Muscle of leg (tissue), 16 donors: ENCODE measurements at places on chromosomes 6 and 20. TPM values are rescaled to one million over a fixed set of nuclear protein-coding genes. Genes with fewer than 3 reads are reported as not detected.

The PRL gene
- 0.13 TPM for total RNA-seq

The SNAP25 gene
- total RNA-seq = 3.1 TPM

The ZSCAN16 gene
- total RNA-seq = 4.8 TPM

The STMND1 gene
- total RNA-seq = not detected

The PRKN gene
- total RNA-seq = 4.0 TPM

The VAPB gene
- total RNA-seq = 20.7 TPM

DNA sequence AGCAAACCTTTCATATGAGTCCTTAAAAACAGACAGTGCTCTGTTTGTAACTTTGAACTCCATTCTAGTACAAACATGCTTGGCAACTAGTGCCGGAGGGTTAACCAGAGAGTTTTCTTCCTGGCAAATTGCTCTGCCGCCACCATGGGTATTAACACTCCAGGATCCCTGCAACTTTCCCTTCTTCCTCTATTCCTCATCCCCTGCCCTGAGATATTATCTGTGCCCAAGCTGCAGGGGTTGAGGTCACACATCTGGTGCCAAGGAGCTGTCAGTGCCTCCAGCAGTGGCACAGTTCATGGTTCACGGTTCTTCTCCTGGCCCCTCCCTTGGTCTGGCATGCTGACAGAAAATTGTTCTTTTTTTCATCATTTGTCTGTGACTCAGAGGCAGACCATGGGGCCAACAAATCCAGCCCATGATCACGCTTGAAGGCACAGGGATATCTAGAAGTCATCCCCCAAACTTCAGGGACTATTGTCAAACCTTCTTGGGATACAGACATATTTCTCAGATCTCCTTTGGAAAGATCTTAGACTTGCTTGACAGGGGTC lies 77.5 kb downstream of the ATXN1 start:
- H3K4me1 ChIP-seq = peaks cover 5% of the 10 kb centered on the region
- peaks cover 5% of the 10 kb centered on the region for H3K36me3 ChIP-seq
- H3K27ac ChIP-seq = no peak overlapping the region
- H3K27me3 ChIP-seq = no peaks in the 10 kb centered on the region

GRCh38 chr6:104656235-104656634 lies 203.5 kb downstream of the HACE1 start:
- H3K27me3 ChIP-seq = no peaks in the 10 kb centered on the region
- H3K27ac ChIP-seq = no peak overlapping the region
- no peaks in the 10 kb centered on the region for H3K4me1 ChIP-seq
- DNase-seq = no peak
- no peak overlapping the region for H3K4me3 ChIP-seq

GRCh38 chr6:112109262-112109661 lies 21.9 kb downstream of the FAM229B start:
- no peak overlapping the region for H3K4me3 ChIP-seq
- peaks cover 7% of the 10 kb centered on the region for H3K4me1 ChIP-seq
- no peaks in the 10 kb centered on the region for H3K27me3 ChIP-seq
- DNase-seq = peak; percentile 24
- peaks cover 29% of the 10 kb centered on the region for H3K36me3 ChIP-seq

- H3K27ac ChIP-seq = no peak overlapping the region
- no peaks in the 10 kb centered on the region for H3K27me3 ChIP-seq
- peaks cover 62% of the 10 kb centered on the region for H3K36me3 ChIP-seq
- peaks cover 3% of the 10 kb centered on the region for H3K4me1 ChIP-seq
- no peak for DNase-seq
- H3K4me3 ChIP-seq = no peak overlapping the region
Measured at GRCh38 chr6:157193443-157193996, 129.8 kb downstream of the TMEM242 start.

DNA sequence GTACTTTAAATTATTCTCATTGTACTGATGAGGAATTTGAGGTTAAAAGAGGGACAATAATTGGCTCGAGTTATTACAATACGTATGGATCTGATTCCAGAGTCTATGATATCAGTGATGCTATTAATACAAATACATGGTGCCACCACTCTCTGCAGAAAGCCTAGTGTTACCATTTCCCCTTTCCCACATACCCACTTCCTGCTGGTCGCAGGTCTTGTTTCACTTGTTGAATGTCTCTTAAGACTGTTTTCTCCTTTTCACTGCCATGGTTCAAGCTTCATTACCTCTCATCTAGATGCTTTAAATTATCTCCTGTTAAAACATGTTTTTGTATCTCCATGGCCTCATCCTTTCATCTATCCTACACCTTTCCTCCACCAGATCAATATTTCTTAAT lies 62.0 kb downstream of the FHL5 start:
- H3K27ac ChIP-seq = no peak overlapping the region
- no peak overlapping the region for H3K4me3 ChIP-seq
- H3K27me3 ChIP-seq = no peaks in the 10 kb centered on the region
- H3K4me1 ChIP-seq = no peaks in the 10 kb centered on the region
- H3K36me3 ChIP-seq = no peaks in the 10 kb centered on the region

DNA sequence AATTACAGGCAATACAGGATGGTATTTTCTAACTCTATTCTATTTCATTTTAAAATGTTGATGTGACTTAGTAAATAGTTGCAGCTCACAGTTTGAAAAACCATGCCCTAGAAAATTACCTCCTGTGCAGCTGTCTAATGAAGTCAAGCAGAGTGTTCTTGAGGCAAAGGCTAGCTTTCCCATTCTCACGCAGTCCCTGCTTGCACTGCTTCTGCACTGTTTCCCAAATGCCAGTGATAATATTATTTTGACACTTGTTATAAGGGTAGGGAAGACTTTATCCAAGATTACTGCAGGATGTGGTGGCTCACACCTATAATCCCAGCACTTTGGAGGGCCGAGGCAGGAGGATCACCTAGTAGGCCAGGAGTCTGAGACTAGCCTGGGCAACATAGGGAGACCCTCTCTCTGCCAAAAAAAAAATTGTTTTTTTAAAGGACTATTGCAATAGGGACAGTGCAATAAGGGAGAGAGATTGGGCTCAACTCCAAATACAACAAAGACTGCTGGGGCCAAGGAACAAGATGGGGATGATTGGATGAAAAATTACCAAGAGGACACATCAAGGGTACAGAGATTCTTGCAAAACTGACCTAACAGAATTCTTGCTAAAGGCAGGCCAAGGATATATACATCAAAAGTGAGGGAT lies 196.1 kb downstream of the LY86 start:
- no peak overlapping the region for H3K4me3 ChIP-seq
- H3K27ac ChIP-seq = no peak overlapping the region
- no peaks in the 10 kb centered on the region for H3K27me3 ChIP-seq
- H3K4me1 ChIP-seq = peaks cover 6% of the 10 kb centered on the region

DNA sequence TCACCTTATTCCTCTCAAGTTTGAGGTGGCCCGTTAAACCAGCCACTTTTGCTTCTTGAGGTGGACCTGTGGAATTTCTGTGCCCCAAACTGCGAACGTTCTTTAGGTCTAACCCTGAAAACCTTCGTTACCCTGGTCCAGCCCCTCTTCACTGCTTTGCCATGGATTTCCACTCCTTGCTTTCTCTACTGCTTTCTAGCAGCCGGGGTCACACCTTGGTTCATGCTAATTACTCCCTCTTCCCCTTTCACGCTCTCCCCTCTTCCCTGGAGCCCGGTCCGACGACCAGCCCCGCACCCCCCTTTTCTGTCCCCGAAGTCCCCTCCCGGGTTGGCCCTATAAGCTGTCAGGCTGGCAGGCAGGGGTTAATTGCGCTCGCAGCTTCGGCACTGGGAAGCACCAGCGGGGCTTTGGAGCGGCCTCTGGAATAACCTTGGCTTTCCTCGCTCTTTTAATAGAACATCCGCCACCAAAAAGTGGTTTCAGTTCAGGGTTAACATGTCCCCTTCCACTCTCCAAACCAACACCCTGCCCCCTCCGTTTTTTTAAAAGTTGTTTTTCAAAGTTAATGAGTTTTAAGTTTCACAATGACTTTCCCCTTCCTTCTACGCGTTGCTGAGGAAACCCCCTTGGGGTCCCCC lies 1.4 kb upstream of the HIVEP1 start:
- H3K36me3 ChIP-seq = peaks cover 3% of the 10 kb centered on the region
- H3K27ac ChIP-seq = peak overlapping the region; percentile 100
- peak overlapping the region; percentile 81 for H3K4me3 ChIP-seq
- peaks cover 17% of the 10 kb centered on the region for H3K4me1 ChIP-seq

DNA sequence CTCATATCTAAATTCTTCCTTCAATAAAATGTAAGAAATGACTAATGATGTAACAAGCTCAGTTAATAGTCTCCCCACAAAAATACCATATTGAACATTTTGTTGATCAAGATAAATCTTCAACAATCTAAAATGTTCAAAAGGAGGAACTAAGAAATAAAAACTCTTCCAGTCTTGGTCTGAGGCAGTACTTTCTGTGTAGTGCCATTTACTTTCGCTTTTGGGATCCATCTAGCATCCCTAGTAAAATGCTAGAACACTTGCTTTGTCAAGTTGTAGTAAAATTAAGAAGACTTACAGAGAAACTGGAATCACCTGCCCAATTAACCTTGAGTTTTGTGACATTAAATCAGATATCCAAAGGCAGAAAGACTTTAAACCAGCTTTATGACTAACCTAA lies 246.4 kb downstream of the KHDRBS2 start:
- no peaks in the 10 kb centered on the region for H3K36me3 ChIP-seq
- H3K27me3 ChIP-seq = no peaks in the 10 kb centered on the region
- no peaks in the 10 kb centered on the region for H3K4me1 ChIP-seq
- no peak overlapping the region for H3K27ac ChIP-seq
- no peak overlapping the region for H3K4me3 ChIP-seq

DNA sequence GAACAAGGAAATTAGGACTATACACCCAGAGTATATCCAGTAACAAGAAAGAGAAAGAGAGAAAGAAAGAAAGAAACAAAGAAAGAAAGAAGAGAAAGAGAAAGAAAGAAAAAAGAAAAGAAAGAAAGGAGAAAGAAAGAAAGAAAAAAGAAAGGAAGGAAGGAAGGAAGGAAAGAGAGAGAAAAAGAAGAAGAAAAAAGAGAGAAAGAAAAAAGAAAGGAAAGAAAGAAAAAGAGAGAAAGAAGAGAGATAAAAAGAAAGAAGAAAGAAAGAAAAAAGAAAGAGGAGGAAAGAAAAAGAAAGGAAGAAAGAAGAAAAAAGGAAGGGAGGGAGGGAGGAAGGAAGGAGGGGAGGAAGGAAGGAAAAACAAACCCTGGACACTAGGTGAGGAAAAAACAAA lies 981.8 kb downstream of the TBC1D32 start:
- no peak overlapping the region for H3K27ac ChIP-seq
- no peak overlapping the region for H3K4me3 ChIP-seq
- no peaks in the 10 kb centered on the region for H3K4me1 ChIP-seq
- H3K36me3 ChIP-seq = no peaks in the 10 kb centered on the region

DNA sequence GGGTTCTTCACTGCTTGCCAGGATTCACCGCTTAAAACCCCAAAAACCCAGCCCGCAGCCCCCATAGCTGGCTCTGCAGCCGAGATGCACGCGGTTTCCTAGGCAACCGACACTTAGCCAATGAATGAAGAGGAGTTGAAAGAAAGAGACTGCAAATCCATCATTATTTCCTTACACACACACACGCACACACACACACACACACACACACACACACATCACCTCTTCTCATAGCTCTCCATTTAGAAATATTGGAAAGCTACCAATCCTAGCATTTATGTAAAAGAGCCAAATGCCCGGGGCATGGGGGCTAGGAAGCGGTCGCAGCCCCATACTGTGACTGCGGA lies 3.4 kb upstream of the TUBB2B start:
- H3K4me3 ChIP-seq = peak overlapping the region; percentile 56
- peaks cover 55% of the 10 kb centered on the region for H3K4me1 ChIP-seq
- peaks cover 3% of the 10 kb centered on the region for H3K36me3 ChIP-seq

- no peaks in the 10 kb centered on the region for H3K36me3 ChIP-seq
- H3K27me3 ChIP-seq = peaks cover 2% of the 10 kb centered on the region
- H3K4me3 ChIP-seq = no peak overlapping the region
- DNase-seq = peak; percentile 76
- H3K27ac ChIP-seq = peak overlapping the region; percentile 60
- peaks cover 50% of the 10 kb centered on the region for H3K4me1 ChIP-seq
Measured at GRCh38 chr6:14921170-14921569, 324.7 kb upstream of the JARID2 start.

- DNase-seq = no peak
- H3K27ac ChIP-seq = no peak overlapping the region
Measured at GRCh38 chr20:50891138-50891537, 40.1 kb downstream of the ADNP start.

DNA sequence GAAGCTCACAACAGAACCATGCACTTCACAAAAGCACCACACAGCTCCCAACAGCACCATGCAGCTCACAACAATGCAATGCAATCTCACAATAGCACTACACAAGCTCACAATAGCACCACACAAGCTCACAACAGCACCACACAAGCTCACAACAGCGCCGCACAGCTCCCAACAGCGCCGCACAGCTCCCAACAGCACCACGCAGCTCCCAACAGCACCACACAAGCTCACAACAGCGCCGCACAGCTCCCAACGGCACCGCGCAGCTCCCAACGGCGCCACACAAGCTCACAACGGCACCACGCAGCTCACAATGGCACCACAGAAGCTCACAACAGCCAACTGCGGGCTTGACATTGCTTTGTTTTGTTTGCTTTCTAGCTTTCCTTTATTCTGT lies 198.1 kb downstream of the DLL1 start:
- no peak overlapping the region for H3K4me3 ChIP-seq
- no peak overlapping the region for H3K27ac ChIP-seq
- peaks cover 34% of the 10 kb centered on the region for H3K4me1 ChIP-seq
- no peaks in the 10 kb centered on the region for H3K36me3 ChIP-seq
- DNase-seq = no peak

- H3K4me1 ChIP-seq = no peaks in the 10 kb centered on the region
- DNase-seq = no peak
- no peak overlapping the region for H3K4me3 ChIP-seq
- H3K27me3 ChIP-seq = no peaks in the 10 kb centered on the region
Measured at GRCh38 chr6:108009894-108010293, 51.9 kb upstream of the SEC63 start.

DNA sequence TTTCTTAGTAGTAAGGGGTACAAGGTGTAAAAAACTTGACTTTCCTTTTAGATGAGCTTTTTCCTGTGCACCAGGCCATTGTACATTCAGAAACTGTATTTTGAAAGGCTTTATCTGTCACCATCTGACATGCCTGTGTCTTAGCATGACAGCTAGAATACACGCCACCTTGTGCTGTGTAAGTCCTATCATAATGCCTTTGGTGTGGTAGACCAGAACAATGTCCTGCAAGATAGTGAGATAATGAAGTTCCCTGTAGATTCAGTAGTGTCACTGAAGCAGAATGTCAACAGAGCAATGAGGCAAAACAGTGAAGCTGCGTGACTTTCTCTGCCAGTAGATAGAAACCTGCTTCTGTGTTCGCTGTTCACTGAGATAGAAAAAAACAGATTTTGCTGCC lies 105.8 kb downstream of the JAG1 start:
- peaks cover 2% of the 10 kb centered on the region for H3K36me3 ChIP-seq
- no peaks in the 10 kb centered on the region for H3K27me3 ChIP-seq
- no peak overlapping the region for H3K4me3 ChIP-seq

GRCh38 chr20:57056651-57057050 lies 209.8 kb downstream of the BMP7 start:
- H3K27ac ChIP-seq = no peak overlapping the region
- peaks cover 23% of the 10 kb centered on the region for H3K27me3 ChIP-seq
- no peak for DNase-seq
- no peaks in the 10 kb centered on the region for H3K4me1 ChIP-seq
- no peak overlapping the region for H3K4me3 ChIP-seq
- H3K36me3 ChIP-seq = no peaks in the 10 kb centered on the region
